Thyroid gland (tissue), 4 donors: ENCODE measurements at places on chromosomes 5 and 9.

DNA sequence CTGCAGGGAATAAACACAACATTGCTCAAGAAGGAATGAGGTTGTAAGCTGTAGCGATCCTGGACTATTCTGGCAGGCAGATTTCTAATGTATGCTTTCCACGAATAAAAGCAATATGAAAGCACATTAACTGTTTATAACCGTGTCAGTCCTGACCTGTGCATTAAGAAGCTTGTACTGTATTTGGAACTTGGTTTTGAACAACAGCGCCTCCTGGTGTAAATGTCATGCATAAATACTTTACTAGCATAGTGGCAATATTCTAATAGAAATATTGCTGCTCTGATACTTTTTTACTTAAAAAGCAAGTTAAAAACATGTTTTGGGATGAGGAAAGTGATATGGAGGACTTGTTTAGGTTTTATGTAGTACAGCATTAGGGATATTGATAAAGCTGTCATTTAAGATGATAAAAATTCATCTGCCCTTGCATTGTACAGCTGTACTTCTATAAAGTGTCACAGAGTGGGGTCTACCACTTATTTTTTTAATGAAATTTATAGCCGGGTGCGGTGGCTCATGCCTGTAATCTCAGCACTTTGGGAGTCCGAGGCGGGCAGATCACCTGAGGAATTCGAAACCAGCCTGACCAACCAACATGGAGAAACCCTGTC, 70.7 kb upstream of the GNE start:
- DNase-seq, result peak; percentile 28

GRCh38 chr9:110928599-110928998, 109.7 kb downstream of the LPAR1 start:
- DNase-seq, result no peak

GRCh38 chr5:85823462-85824426, 794.0 kb upstream of the COX7C start:
- no peak for DNase-seq

- DNase-seq, result no peak
These were observed 46.7 kb downstream of the SLCO4C1 start for GRCh38 chr5:102249381-102249780.

- DNase-seq, result no peak
These were observed 100.7 kb downstream of the MTX3 start for GRCh38 chr5:79890119-79890929.

DNA sequence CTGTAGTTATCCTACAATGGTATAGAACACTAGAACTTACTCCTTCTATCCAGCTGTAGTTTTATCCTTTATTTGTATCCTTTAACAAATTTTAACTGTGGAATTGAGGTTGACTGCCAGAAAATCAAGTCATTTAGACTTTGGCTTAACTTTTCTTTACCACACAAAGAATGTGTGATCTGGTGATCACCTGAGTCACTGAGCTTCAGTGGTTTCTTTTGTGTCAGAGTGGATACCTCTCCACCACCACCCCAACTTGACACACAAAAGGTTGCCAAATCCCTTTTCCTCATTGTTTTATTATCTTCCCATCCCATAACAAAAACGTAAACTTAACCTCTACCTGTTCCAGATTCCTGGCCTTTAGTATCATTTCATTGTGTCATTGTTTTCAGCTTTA, 5.5 kb downstream of the OTULIN start:
- DNase-seq, result no peak

GRCh38 chr9:110821064-110821463, 152.5 kb downstream of the MUSK start:
- no peak for DNase-seq
